ENCODE measurements at places on chromosomes 6 and 20.

DNA sequence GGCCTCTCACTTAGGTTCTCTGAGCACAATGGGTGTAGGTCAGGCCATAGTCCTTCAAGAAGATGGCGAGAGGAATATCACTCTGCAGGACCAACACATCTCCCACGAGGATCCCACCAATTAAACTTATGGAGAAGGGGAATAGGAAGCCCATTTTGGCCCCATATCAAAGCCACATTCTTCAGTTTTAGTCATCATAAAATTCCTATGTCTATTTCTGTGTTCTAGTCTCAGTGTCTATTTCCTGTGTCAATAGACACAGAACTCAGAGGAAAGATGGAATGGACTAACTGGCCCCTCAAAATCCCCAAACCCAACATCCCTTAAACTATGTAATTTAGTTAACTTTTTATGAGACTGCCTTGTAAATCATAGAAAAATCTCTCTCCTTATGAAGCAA, 216.8 kb downstream of the HACE1 start:
- no peak overlapping the region for H3K4me3 ChIP-seq
- DNase-seq = no peak
- no peak overlapping the region for H3K27ac ChIP-seq
- H3K36me3 ChIP-seq = no peaks in the 10 kb centered on the region
- peaks cover 8% of the 10 kb centered on the region for H3K4me1 ChIP-seq

- peaks cover 2% of the 10 kb centered on the region for H3K36me3 ChIP-seq
- no peak for DNase-seq
- peaks cover 37% of the 10 kb centered on the region for H3K27me3 ChIP-seq
- peaks cover 5% of the 10 kb centered on the region for H3K4me1 ChIP-seq
- no peak overlapping the region for H3K4me3 ChIP-seq
Observed at GRCh38 chr6:13164291-13164690, 164.0 kb downstream of the TBC1D7 start.

- H3K36me3 ChIP-seq = peaks cover 2% of the 10 kb centered on the region
- no peaks in the 10 kb centered on the region for H3K4me1 ChIP-seq
- H3K4me3 ChIP-seq = no peak overlapping the region
- no peak for DNase-seq
Observed at GRCh38 chr6:131052181-131052580, 10.9 kb downstream of the EPB41L2 start.

DNA sequence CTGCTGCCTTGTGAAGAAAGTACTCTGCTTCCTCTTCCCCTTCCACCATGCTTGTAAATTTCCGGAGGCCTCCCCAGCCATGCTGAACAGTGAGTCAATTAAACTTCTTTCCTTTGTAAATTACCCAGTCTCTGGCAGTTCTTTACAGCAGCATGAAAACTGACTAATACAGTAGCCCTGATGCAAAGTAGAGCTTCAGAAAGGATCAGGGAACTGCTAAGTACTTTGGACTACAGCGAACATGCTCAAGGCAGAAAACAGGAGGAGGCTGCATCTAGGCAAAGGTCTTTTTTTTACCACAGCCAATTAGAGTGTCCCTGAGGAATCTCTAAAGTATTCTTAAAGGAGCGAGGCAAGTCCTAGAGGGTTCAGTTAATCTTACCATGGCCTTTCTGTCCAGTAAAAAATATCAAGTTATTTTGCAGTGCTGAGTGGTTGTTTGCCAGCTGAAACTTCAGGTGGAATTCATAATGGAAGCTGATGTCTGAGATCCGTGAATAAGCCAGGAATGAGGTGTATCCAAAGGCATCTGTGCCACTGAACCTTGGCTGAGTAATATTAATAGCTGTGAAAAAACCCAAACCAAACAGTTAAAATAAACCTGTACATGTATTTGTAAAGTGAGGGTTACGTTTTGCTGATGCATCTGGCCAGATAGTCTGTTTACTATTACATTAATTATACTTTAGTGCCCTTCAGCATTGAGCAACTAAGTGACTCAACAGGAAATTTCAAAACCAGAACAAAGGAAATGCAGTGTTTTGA, 170.4 kb downstream of the PHF3 start:
- H3K27me3 ChIP-seq = peaks cover 36% of the 10 kb centered on the region
- H3K27ac ChIP-seq = no peak overlapping the region
- no peak for DNase-seq
- H3K4me1 ChIP-seq = peaks cover 6% of the 10 kb centered on the region

- no peak for DNase-seq
- H3K27me3 ChIP-seq = no peaks in the 10 kb centered on the region
- H3K27ac ChIP-seq = no peak overlapping the region
Observed at GRCh38 chr6:19896693-19897010, 59.5 kb downstream of the ID4 start.

- H3K36me3 ChIP-seq = peaks cover 4% of the 10 kb centered on the region
- H3K27ac ChIP-seq = no peak overlapping the region
- H3K4me3 ChIP-seq = peak overlapping the region; percentile 54
- no peak for DNase-seq
Observed at GRCh38 chr6:28606424-28607391, 81.0 kb downstream of the GPX5 start.

DNA sequence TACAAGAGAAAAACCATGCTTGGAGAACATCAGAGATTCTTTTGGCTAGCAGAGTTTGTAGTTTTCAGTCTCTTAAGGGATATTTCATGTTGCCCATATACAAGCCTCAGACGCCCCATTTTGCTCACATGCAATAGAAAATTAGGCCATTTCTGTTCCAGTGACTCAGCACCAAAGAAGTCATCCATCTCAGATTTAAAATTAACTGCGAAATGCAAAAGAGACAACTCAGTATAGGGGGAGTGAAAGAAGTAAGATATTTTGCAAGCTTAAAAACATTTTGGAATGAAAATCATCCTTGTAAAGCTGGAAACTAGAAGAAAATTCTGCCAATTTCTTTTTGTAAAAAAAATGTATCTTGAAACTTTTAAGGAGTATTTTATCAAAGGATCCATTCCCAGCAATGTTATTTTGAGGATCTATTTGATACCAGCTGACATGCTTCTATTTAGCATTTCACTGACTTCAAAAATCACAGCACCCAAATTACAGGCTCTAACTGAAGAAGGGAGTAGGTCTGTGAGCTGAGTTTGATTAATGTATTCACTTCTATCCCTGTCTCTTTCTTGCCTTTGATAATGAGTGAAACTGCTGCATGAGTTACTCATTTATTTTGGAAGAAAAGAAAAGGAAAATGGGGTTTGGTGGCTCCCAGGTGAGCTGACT, 223.7 kb upstream of the SULF2 start:
- H3K36me3 ChIP-seq = no peaks in the 10 kb centered on the region
- no peaks in the 10 kb centered on the region for H3K4me1 ChIP-seq
- DNase-seq = no peak
- peaks cover 8% of the 10 kb centered on the region for H3K27me3 ChIP-seq

- H3K36me3 ChIP-seq = peaks cover 5% of the 10 kb centered on the region
- no peaks in the 10 kb centered on the region for H3K27me3 ChIP-seq
- no peak overlapping the region for H3K27ac ChIP-seq
- DNase-seq = no peak
Observed at GRCh38 chr20:58685988-58686387, 6.6 kb upstream of the NPEPL1 start.

Measured in T-helper 17 cell (primary cell).